ENCODE measurements at places on chromosomes 7 and 10.

- DNase-seq = no peak
These were observed 101.9 kb downstream of the MICU1 start for GRCh38 chr10:72523932-72524396.

DNA sequence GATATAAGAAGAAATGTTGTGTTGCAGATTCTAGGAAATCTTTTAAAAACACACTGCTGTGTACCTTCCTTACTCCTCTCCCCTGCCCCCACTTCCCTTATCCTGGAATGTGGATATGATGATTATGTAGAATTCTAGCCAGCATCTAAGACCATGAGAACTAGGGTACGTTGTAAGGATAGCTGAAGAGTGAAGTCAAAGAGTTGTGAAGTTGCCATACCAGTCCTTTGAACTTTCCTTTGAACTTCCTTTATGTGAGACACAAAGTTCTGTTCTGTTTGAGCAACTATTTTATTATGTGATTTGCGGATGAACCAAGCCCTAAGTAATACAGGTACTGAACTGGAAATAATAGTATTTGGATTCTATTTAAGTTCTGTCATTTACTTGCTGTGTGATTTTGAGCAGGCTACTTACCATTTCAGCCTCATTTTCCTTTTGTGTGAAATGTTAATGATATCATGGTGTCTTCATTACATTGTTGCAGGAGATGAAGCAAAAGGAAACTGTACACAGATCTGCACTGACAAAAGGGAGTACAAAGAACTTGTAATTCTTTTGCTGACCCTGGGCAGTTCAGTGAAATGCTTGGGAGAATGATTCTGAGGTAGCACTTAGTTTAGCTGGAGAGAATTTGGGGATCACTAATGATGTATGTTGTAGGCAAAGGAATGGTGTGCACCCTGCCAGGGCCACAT is 31.4 kb downstream of the RPA3 start:
- no peak for DNase-seq

- DNase-seq = no peak
These were observed 102.4 kb upstream of the SEMA3D start for GRCh38 chr7:85289279-85289678.

GRCh38 chr10:71131096-71131495 is 81.3 kb upstream of the UNC5B start:
- DNase-seq = no peak

DNA sequence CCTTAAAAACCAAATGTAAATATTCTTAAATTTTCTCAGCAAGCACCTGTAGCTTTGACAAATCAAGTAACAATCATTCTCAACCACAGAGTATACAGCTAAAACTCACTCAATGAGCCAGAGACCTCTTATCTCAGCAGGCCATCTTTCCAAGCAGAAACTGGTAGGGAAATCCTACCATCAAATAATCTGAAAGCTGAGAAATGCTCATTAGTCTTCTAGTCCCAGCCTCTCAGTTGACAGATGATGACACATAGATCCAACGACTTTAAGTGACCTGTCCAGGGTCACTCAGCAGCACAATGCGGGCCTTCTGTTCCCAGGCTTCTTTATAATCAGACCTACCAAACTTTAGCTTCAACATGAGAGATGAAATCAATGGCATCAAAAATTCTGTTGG is 184.6 kb downstream of the SGMS1 start:
- DNase-seq = no peak

- DNase-seq = no peak
These were observed 75.7 kb downstream of the VPS41 start for GRCh38 chr7:38833329-38833728.

DNA sequence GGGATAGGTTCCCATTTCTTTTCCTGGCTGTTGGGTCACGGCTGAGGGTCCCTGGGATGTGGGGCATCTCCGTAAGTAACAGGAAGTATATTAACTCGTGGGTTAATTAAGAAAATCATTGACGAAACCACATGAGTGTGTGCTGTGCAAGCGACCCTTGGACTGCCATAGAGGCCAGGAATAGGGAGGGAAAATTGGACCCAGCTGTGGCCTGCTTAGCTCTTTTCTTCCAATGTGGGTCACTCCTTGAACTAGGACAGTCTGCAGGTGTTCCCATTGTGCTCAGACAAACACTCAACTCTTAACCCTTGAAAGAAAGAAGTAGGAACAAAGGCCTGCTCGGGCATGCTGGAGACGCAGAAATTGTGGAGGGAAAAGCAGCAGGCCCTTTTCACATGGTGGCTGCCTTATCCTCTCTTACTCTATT is 25.6 kb upstream of the PLEKHA1 start:
- DNase-seq = no peak

DNA sequence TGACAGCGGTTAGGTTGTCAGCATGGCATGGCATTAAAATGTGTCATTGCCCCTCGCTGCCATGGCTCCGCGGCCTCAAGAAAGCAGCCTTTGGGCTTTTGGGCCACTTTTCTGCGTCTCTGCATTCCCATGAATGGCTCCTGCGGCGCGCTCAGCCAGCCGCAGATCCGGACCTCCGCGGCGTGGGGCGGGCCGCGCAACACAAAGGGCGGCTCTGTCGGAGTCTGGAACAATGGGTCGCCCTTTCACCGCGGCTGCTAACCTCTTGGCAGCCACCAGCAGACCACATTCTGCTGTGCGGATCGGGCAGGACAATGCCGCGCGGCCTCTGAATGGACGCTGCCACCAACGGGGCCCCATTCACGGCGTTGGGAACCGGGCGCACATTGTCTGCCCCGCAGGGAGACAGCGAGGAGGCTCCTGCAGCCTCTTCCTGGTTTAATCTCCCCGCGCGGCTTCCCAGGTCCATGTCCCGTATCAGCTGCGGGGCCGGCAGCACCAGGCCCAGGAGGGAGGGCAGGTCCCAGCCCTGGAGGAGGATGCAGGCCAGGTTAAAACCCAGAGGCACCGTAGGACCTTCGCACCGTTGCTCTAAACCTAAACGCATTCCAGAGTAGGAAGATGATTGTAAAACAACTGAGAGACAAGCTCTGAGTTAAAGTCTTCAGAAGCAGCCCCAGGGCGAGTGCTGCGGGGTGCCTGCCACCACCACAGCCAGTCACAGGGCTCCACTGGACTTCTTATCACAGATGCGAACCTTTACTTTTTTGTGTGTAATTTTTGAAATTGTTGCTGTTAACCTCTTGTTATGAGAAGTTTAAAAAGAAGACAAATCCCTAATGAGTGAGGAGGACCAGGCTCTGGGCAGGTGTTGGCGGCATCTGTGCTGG is 71.6 kb downstream of the NKX6-2 start:
- DNase-seq = no peak

GRCh38 chr7:1357601-1358271 is 101.5 kb downstream of the MICALL2 start:
- no peak for DNase-seq

DNA sequence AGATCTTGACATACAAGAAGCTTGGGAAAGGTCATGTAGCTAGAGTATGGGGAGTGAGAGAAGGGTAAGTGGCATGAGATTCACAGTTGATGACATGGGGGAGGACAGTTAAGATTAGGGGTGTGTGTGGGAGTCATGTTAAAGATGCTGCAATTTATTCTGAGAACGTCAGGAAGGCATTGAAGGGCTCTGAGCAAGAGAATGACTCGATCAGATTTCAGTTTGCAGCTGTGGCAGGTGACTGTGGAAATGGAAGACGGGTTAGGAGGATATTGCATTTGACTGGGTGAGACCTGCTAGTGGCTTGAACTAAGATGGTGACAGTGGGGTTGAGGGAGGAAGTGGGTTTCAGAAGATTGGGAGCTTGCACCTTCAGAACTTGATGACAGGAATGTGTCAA is 5.6 kb downstream of the CDC123 start:
- no peak for DNase-seq

DNA sequence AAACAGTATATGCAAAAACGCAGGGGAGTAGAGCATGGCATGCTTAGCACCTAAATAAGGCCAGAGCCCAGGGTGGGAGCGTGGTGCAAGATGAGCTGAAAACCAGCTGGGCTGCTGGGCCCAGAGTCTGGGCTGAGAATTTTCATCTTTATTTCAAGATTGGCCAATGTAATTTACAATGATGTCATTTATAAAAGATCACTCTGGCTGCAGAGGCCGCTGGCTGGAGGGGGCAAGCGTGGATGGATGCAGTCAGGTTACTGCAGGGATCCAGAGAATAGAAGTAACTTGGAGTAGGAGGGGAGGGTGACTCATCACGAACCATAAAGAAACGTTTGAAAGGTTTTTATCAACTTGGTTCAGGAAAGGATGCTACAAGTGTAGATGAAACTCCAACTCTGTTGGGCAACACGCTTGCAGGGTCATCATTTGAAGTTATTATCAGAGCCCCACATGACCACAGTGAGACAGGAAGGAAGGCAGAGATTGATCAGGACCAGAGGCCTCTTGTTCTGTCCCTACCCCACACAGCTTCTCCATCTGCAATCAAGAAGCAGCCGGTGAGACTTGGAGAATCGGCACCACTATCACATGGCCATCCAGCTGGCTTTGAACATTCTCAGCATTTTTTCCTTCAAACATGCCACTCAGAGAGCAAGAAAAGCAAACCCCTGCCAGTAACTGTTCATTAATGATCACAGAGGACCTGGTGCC is 49.2 kb downstream of the ODAD2 start:
- no peak for DNase-seq

- no peak for DNase-seq
These were observed 6.1 kb downstream of the MSMB start for GRCh38 chr10:46040004-46040403.

- no peak for DNase-seq
These were observed 146.6 kb downstream of the SH2D4B start for GRCh38 chr10:80684259-80684658.

DNA sequence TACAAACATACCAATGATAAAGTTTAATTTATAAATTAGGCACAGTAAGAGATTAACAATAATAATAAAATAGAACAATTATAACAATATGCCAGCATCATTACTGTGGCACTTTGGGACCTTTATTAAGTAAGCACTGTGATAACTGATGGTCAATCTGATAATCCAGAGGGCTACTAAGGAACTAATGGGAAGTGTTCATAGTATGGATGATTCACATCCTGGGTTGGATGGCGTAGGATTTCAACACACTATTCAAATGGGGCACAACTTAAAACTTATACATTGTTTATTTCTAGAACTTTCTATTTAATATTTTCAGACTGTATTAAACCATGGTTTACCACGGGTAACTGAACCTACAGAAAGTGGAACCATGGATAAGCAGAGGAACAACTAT is 90.8 kb downstream of the KIF20B start:
- no peak for DNase-seq

DNA sequence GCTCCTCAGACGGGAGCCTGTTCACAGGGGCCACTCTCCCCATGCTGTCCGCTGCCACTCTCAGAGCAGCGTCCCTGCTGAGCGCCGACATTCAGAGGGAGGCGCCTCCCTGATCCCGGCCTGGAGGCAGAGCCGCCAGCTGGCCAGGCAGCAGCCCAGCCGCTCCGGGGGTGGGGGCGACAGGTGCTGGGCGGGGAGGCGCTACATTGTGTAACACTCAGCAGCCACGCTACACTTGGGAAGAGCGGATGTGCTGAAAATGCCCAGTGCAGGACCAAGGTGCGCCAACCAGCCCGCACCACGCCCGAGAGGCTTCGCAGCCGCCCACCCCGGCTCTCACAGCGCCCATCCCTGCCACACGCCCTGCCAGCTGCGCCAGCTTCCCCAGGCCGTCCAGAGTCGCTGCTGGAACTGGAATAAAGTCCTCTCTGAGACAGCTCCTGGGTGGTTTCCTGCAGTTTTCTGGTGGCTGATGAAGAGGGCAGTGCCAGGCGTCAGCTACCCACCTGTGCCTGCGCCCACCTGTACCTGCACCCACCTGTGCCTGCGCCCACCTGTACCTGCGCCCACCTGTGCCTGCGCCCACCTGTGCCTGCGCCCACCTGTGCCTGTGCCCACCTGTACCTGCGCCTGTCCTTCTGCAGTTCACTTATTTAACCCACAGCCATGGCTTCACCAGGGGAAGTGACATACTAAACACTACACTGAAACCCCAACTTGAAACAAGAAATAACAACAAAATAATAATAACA is 25.7 kb downstream of the STK32C start:
- no peak for DNase-seq

GRCh38 chr10:35012781-35013180 is 77.4 kb downstream of the CUL2 start:
- DNase-seq = no peak

- no peak for DNase-seq
These were observed 60.7 kb upstream of the TMEM72 start for GRCh38 chr10:44850356-44850934.

GRCh38 chr10:4939224-4940072 is 23.8 kb upstream of the AKR1C1 start:
- DNase-seq = no peak

- DNase-seq = no peak
These were observed 59.8 kb downstream of the BPGM start for GRCh38 chr7:134706468-134706867.

- DNase-seq = no peak
These were observed 13.4 kb downstream of the ARPC1B start for GRCh38 chr7:99387912-99388311.

GRCh38 chr10:49606981-49607535 is 3.1 kb upstream of the SLC18A3 start:
- no peak for DNase-seq

DNA sequence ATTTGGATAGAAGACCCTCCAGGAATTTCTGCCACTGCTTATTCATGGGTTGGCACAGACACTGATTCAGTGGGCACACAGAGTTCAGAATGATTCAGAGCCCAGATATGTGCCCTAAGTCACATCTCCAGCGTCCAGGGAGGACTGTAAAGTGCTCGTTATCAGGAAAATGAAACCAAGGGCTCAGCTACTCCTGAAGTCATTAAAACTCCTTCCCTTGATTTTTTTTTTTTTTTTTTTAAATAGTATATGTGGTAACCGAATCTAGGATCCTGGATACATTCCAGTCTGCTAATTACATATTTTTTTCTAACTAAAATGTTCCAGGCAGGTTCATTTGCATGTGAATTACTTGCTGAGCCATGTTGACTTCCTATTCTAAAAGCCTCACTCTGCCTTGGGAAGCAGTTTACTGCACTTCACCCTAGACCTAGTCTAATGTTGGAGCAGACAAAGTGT is 34.7 kb downstream of the MET start:
- no peak for DNase-seq
